ENCODE measurements at places on chromosomes 5 and 9.

DNA sequence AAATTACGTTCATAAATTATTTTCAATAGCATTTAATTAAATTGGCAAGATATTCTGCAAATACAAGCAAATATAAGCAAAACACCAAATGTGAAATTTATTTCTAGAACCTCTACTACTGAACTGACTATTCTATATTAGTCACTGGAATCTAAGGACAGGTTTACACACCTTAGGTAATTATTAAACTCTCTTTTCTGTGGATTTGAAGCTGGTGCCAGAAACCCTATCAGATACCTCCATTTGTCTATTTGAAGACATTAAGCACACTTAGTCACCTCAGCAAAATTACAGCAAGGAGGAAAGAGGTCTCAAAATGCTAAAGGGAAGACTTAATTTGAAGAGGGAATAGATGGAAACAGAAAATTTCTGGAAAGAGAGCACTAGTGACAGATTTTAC, 83.4 kb downstream of the CPLANE1 start:
- H3K27ac ChIP-seq = no peak overlapping the region
- no peak for DNase-seq
- no peak overlapping the region for H3K4me3 ChIP-seq
- no peaks in the 10 kb centered on the region for H3K36me3 ChIP-seq

DNA sequence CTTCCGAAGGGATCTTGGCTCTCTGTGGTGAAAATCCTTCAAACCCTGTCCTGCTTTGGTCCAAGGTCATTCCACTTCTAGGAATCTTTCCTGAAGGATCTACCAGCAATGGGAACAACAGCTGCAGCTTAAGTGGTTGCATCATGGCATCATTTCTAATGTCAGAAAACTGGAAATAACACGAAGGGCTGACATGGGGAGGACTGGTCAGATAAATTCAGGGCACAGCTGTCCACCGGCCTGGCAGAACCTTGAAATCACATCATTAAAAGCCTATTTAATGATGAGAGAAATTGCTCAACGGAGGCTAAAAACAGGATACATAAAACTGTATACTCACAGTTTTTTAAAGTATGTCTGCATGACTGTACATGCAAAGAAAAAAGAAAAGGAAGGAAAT, 28.3 kb downstream of the OLFML2A start:
- H3K27ac ChIP-seq = no peak overlapping the region
- no peaks in the 10 kb centered on the region for H3K27me3 ChIP-seq
- H3K4me1 ChIP-seq = peaks cover 9% of the 10 kb centered on the region
- H3K36me3 ChIP-seq = no peaks in the 10 kb centered on the region
- no peak for DNase-seq

DNA sequence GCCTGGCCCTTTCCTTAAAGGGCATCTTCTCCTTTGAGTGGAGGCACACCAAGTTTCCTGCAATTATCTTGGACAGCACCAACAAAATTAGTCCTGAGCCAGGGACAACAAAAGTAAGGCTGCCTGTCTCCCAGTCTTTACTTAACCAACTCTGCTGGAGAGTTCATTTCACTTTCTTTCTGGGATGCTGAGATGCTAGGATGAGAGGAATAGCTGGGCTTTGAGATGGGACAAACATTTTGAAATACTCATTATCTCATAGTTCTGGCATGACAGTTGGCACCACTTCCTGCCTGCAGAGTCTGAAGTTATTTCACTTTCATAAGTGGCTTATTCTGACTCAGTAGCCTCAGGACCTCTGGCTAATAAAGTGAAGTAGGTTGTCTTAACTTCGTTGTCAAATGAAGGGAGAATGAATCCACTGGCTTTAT, 157.0 kb downstream of the C9orf152 start:
- peak overlapping the region; percentile 35 for H3K27ac ChIP-seq
- peaks cover 36% of the 10 kb centered on the region for H3K4me1 ChIP-seq
- H3K4me3 ChIP-seq = peak overlapping the region; percentile 97
- H3K36me3 ChIP-seq = no peaks in the 10 kb centered on the region
- no peaks in the 10 kb centered on the region for H3K27me3 ChIP-seq
- DNase-seq = peak; percentile 48

DNA sequence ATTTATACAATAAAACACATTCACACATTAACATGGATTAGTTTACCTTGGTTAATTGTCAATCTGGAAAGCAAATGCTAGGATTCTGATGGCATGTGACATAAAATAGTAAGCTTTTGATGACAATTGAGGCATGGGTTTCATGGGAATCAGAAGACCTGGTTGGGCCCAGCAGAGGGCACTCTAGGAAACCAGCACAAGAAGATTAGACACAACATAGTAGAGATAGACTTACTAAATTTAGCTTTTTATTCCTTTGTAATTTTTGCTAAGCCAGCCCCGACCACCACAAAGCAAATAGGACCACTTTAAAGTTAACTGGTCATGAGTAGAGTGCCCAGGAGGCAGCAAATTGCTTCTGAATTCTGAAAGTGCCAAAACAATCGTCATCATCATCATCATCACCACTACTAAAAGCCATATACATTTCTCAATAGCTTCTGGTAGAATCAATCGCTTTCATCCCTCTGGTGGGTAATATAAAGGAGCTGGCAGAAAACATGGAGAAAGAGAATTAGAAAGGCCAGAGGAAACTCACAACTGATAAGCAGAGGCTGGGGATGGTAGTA, 163.2 kb downstream of the ARRDC3 start:
- H3K27me3 ChIP-seq = no peaks in the 10 kb centered on the region
- peak; percentile 26 for DNase-seq
- H3K4me3 ChIP-seq = no peak overlapping the region

DNA sequence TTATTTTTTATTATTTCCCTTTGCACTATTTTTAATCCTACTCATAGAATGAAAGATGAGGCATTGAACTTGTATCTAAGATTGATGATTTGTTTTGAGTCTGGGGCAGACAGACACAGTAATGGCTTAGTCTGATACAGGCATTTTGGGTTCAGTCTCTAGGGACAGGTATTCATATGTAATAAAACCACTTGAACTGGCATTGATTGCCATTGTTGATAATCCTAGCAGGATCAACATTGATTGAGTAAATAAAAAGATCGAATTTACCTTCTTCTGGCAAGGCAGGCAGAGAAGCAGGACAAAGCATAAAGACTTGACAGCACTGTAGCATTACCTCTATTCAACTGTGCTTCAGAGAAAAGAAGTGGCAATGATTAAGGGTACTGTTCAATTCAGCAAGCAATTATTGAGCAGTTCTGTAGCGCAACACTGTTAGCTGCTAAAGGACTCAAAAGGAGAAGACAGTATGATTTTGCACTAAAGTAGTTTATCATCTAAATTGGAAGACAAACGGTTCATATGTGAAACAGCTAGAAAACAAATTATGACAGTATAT, 144.4 kb downstream of the COMMD10 start:
- no peak for DNase-seq
- H3K4me1 ChIP-seq = no peaks in the 10 kb centered on the region
- H3K36me3 ChIP-seq = no peaks in the 10 kb centered on the region
- H3K27ac ChIP-seq = no peak overlapping the region
- no peak overlapping the region for H3K4me3 ChIP-seq

DNA sequence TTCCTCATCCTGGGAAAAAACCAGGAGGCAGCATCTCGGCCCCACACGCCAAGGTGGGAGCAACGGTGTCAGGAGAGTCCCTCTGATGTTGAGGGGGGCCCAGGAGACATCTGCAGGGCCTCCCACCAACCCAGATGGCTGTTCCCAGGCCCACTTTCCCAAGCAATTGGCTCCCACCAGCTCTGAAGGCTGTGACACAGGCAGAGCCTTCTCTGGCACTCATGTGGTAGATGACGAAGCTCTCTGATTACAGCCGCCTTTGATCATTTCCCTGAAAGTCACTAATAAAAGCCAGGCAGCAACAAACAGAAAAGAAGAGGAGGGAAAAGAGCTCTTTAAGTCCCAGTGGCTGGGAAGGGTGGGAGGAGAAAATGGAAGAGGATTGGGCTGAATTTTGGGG, 226.5 kb downstream of the CDK5RAP2 start:
- H3K27ac ChIP-seq = no peak overlapping the region
- no peaks in the 10 kb centered on the region for H3K36me3 ChIP-seq
- no peaks in the 10 kb centered on the region for H3K4me1 ChIP-seq

GRCh38 chr5:132467287-132467984, 23.1 kb downstream of the IRF1 start:
- H3K27ac ChIP-seq = no peak overlapping the region
- H3K4me3 ChIP-seq = no peak overlapping the region
- no peaks in the 10 kb centered on the region for H3K4me1 ChIP-seq
- DNase-seq = no peak
- no peaks in the 10 kb centered on the region for H3K27me3 ChIP-seq

DNA sequence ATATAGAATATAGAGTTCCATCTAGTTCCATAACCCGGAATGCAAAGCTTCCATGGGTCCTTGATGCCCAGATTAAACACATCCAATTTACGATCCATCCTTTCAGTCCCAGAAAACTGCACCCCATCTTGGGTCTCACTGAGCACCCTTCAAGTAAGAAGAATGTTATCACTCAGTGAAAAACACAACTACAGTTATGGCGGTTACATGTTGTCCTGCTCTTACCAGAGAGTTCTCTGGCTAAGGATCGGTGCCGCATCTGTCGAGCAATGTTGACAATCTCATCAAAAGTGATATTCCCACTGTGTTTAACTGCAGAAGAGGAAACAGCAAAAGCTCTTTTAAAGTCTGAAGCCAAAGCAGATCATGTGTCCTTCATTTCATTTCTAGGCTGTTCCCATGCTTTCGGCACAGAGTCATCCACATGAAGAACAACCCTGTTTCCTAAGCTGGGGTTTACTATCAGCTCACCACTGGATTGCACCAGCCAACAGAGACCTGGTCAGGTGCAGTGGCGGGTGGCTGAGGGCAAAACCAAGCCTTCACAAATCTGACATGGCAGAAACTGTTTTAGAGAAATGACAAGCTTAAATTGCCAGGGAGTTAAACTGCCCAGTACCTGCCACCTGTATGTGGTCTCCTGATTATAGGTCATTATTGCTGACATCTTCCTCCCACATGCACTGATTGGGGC, 2.9 kb downstream of the RPL12 start:
- H3K27me3 ChIP-seq = no peaks in the 10 kb centered on the region
- H3K36me3 ChIP-seq = peaks cover 57% of the 10 kb centered on the region
- peak overlapping the region; percentile 97 for H3K27ac ChIP-seq
- H3K4me3 ChIP-seq = no peak overlapping the region
- DNase-seq = no peak

- no peaks in the 10 kb centered on the region for H3K36me3 ChIP-seq
- peaks cover 6% of the 10 kb centered on the region for H3K27me3 ChIP-seq
- DNase-seq = no peak
- H3K4me1 ChIP-seq = no peaks in the 10 kb centered on the region
- no peak overlapping the region for H3K27ac ChIP-seq
- H3K4me3 ChIP-seq = no peak overlapping the region
Measured at GRCh38 chr5:172544371-172545095, 90.2 kb upstream of the SH3PXD2B start.

DNA sequence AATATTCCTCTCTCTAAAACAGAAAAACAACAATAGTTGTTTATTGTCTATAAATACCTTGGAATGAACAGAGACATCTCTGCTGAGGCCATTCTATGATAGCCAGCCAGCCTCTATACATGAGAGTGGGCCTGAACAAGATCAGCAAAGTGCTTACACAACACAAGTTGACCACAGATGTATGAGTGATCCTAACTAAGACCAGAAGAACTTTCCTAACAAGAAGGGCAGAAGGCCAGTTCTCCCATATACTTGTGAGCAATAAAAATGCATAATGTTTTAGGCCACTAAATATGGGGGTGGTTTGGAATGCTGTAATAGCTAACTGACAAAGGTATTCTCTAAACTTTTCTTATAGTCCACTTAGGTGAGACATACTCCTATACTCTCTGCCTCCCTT, 345.7 kb downstream of the SPATA31D1 start:
- no peaks in the 10 kb centered on the region for H3K27me3 ChIP-seq
- no peak overlapping the region for H3K4me3 ChIP-seq
- no peaks in the 10 kb centered on the region for H3K36me3 ChIP-seq
- H3K4me1 ChIP-seq = no peaks in the 10 kb centered on the region
- H3K27ac ChIP-seq = no peak overlapping the region

DNA sequence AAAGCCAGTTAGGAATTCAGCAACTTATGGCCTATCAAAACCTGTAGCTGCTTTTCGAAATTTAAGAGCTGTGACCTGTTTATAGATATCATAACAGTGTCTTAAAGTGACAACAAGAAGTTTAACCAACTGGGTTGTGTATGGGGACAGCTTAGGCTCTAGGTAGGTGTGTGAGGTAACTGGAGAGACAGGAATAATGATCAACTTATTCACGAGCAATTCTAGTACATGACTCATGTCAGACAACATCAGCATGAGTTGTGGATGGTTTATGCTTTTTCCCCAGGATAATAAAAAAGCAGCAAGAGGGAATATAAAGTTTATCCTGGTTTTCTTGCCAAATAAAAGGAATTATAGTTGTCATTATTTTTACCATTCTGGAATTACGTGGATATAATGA, 88.6 kb downstream of the GDNF start:
- no peaks in the 10 kb centered on the region for H3K36me3 ChIP-seq
- H3K4me3 ChIP-seq = no peak overlapping the region
- no peaks in the 10 kb centered on the region for H3K4me1 ChIP-seq
- no peak for DNase-seq

DNA sequence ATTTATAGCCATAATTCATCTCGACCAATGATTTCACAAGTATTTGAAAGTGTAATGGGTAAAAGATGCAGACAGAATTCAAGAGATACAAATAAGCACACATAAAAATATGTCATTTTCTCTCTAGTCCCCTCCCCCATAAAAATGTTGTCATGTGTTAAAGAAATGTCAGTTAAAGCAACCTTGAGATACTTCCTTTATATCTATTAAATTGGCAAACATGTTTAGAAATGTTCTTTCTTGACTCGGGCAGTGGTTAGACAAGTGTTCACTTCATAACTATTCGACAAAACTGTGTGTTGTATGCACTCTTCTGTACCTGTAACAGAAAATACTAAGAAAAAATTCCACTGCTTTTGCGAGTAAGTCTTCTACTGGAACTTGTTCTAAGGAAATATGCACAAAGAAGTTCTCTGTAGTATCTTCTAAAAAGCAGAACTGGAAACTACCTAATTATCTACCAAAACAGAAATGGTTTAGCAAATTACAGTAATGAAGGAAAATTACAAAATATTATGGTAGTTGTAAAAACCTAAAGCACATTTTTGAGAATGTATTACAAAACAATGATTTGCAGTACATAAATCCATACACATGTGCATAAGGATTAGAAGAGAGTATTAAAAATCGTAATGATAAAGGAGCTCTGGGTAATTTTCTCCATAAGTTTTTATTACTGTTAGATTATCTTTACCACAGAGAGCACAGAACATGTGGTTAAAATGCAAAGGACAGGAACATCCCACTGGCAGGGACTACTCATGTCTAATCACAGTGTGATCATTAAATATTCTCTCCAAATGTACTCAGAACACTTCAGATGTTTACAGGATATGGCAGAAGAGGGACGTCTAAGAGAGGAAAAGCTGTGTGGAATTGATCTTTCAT, 35.9 kb downstream of the FBXW2 start:
- H3K36me3 ChIP-seq = peaks cover 9% of the 10 kb centered on the region
- no peak for DNase-seq
- H3K27ac ChIP-seq = no peak overlapping the region
- no peak overlapping the region for H3K4me3 ChIP-seq
- H3K4me1 ChIP-seq = no peaks in the 10 kb centered on the region

Measured in HCT116 (cell line).